T-helper 9 cell (primary cell): ENCODE measurements at places on chromosomes 2 and 18.
A peak's percentile ranks its signal among the peaks of the same experiment; 100 is the strongest.

DNA sequence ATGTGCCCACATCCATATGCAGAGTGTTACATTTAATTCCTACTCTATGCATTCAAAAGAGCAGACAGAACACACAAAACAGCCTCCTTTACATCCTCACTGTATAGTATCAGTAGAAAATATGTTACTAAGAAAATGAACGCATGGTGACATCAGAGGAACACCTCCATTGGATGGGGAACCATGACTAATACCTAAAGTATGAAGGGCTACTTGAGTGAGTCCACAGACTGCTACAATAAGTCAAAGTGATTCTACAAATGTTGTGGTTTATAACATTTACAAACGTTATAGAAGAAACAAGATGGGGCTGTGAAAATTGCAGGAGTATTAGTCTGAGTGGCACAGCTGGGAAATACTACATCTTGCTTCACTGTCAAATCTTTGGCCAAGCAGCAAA, 1830.9 kb upstream of the PIK3C3 start:
- DNase-seq = no peak

- DNase-seq = no peak
These were observed 889 bp downstream of the ZC3H15 start for GRCh38 chr2:186486651-186487647.

DNA sequence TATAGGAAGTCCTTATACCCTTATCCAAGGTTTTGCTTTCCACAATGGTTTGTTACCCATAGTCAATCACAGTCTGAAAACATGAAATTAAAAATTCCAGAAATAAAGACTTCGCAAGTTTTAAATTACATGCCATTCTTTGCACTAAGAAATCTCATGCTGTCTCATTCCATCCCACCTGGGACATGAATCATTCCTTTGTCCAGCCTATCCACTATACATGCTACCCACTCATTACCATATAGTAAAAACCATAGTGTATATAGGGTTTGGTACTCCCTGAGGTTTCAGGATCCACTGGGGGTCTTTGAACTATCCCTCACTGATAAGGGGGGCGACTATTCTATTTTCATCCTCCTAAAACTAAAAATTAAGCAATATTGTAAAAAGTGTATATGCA, 17.0 kb downstream of the SP3 start:
- DNase-seq = no peak

GRCh38 chr2:74919827-74920226, 38.6 kb upstream of the POLE4 start:
- DNase-seq = peak; percentile 66

DNA sequence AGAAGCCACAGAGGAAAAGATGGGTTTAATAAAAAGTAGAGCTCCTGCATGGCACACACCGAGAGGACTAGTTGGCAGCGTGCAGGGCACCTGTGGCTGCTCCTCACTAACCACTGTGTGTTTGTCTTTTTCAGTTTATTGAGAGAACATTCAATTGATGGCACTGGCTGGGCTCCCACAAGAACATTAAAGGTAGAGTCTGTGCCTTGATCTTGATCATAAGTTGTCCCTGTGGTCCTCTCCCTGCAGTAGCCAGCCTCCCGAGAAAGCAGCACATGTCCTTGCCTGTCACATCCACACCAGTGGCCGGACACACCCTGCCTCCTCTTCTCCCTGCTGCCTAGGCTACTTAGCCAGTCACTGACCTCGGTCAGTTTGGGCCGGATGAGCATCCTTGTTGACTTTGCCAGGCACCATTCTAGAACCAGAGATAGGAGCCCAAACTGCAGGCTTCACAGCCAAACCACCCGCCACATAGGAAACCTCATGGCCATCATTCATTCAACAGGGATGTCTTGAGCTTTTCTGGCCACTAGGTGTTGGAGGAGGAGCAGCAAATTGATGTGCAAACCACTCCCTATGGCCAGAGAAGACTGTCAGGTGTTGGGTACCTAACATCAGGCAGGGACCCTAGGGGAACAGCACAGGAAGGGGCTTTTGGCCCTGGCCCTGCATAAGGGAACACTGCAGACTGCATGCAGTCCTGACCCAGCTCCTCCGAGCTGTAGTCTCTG, 30.2 kb upstream of the SCLY start:
- no peak for DNase-seq

- DNase-seq = no peak
These were observed 56.8 kb downstream of the ATOH8 start for GRCh38 chr2:85810371-85811179.

DNA sequence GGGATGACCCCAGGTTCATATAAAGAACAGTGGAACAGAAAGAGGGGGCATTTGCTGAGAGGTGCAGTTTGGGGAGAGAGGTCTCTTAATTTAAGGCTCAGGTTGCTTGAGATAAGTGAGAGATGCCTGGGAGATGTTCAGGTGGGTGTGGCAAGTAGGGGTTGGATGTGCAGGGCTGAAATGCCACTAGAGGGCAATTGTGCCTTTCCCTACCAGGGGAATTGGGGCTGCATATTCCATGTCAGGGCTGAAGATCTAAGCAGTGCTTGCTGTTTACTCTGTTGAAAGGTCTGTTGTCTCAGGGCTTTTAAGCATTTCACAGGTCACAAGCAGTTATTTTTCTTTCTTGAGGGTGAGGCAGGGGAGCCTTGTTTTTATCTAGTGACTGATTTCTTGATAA, 7.8 kb downstream of the CCDC85A start:
- DNase-seq = no peak

DNA sequence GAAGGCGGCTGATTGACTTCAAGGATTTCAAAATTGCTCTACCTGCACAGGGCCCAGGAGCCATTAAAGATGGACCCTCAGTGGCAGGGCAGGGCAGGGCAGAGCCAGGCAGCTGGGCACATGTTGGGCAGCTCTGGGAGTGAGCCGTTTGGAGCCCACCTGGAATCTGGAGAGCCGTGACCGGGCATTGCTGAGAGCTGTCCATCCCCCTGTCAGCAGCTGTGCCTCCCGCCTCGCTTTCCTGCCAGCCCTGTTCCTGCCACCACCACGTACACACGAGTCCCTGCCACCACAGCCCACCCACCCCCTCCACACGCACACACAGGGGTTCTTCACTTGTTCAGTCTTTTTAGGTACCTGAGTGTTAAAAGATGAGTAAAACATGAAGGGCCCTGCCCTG, 22.9 kb downstream of the ATOH8 start:
- no peak for DNase-seq

DNA sequence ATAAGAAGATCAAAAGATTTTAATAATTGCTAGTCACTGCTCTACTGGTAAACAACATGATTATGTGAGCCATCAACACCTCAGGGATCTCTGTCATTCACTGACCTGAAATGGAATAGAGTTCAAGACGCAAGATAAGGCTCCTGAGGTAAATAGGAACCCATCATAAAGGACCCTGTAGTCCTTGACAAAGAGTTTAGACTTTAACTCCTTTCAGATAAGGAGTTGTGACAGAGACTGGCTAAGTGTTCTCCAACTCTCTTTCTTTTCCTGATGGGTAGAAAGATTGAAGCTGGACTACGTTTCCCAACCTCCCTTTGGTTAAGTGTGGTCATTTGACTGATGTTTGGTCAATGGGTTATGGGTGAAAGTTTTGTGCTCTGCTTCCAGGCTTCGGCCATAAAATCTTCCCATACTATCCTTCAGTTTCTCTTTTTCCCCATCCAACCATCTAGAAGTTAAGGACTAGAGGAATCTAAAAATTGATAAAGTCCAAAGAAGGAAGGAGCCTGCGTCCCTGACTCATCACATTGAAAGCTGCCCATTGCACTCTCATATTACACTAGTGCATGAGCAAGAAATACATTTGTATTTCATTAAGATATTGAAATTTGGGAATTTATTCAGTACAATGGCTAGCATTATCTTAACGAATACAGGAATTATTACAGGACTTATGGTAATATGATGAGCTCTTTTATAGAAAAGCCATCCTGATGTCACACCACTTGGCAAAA, 293.7 kb upstream of the ACVR2A start:
- DNase-seq = no peak

DNA sequence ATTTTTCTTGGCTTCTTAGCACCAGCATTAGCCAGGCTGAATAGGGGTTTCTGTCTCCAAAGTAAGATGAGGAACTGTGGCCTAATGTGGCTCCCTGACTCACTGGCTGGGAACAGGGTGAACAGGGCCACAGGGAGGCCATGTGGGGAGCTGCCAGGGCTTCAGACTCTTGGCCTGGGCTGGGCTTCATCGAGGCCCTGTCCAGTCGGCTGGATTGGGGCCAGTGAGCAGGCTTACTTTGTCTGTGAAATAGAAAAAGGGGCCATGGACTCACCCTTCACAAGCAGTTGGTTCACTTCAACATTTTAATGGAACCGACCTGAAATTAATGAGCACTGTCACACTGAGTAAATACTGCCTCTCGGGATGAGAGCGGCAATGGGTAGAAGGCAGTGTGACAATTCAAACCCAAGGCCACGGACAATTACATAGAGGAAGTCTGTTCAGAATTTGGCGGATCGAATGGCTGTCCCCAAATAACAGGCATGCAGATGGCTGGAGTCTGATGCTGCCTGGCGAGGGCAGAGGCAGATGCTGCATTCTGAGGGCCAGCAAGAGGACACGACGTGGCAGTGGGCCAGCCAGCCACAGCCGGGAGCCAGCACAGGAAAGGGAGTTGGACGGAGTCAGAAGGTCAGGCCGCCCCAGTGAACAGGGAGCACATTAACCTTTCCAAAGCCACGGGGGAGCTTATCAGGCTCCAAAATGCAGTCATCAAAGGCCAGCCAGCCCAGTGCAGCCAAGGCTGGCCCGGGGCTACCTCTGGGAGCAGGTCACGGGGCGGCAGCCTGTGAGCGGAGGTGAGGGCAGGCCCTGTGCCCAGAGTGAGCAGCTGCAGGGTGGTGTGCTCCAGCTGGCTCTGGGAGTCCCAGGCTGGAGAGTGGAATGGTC, 146.6 kb upstream of the REV1 start:
- DNase-seq = no peak

- DNase-seq = no peak
These were observed 21.8 kb upstream of the GRB14 start for GRCh38 chr2:164642946-164643555.

GRCh38 chr2:191565647-191566198, 112.2 kb upstream of the NABP1 start:
- no peak for DNase-seq

- no peak for DNase-seq
These were observed 51.1 kb downstream of the SMAD7 start for GRCh38 chr18:48899558-48900174.

DNA sequence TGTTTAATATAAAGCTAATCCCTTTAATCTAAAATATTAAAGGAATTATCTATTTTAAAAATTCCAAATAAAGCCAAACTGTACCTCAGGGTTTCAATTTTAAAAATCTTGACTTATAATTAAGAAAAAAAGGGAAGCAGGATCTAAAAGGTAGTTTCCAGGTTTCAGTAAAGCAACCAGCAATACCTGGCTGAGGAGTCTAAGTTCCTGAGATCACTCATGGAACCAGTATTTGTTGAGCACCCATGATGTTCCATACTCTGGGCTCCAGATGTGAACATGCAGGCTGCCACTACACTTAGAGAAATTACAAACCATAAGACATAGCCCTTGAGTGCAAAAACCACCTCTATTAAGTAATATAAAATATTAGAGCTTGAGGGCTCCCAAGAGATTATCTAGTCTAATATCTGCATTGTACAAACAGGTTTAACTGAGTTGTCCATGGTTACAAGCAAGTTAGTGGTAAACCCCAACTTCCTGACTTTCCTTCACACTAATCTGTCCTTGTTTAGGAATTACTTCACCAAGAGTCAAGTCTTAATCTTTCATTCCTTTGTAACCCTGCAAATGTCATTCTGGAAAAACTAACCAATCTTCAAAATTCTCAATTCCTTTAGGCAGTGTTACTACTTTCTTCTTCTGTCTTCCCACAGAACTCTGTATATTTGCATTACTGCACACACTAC, 49.2 kb downstream of the CLASP1 start:
- DNase-seq = no peak

- no peak for DNase-seq
These were observed 623.9 kb downstream of the NYAP2 start for GRCh38 chr2:226023383-226023782.

- no peak for DNase-seq
These were observed 475.6 kb upstream of the ZEB2 start for GRCh38 chr2:144995482-144995881.

GRCh38 chr2:151289972-151290866, 751 bp upstream of the NMI start:
- DNase-seq = no peak

DNA sequence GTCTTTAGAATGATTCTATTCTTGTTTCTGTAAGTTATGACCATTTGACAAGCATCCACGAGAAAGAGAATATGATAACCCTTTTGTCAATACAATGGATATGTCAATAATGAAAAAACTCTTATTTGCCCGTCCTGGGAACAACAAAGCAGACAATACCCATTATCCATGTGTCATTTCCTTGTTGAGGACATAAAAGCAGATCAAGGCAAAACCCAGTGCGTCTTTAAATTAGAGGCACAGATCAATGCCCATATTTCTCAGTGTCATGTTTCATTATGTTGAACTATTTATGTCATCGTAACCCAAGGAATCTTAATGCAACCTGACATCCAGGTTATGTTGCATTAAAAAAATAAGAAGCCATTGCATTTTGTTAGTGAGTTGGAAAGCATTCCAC, 365.0 kb upstream of the CELF4 start:
- DNase-seq = no peak
